ENCODE measurements at places on chromosomes 4 and X.
A peak's percentile ranks its signal among the peaks of the same experiment; 100 is the strongest.

GRCh38 chr4:152162331-152162697, 373.6 kb downstream of the FBXW7 start:
- no peak for DNase-seq

DNA sequence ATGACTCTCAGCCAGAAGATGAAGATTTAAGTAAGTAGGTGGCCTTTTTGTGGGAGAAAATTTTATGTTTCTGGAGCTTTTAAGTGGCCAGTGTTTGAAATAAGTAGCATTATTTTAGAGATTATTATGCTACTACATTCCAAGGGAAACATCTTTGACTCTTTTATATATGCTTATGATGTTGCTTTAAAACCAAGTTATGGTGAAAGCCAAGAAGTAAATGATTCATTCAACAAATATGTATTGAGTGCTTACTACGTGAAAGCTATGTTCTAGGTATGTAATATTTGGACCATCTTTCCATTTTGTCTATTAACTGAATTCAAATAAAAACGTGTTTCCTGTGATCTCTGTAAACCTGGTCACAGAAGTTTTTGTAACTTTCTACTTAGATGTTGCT, 58.3 kb downstream of the ZFX start:
- peak; percentile 27 for DNase-seq

- peak; percentile 84 for DNase-seq
These were observed 27.5 kb upstream of the HTRA3 start for GRCh38 chr4:8241895-8242696.

DNA sequence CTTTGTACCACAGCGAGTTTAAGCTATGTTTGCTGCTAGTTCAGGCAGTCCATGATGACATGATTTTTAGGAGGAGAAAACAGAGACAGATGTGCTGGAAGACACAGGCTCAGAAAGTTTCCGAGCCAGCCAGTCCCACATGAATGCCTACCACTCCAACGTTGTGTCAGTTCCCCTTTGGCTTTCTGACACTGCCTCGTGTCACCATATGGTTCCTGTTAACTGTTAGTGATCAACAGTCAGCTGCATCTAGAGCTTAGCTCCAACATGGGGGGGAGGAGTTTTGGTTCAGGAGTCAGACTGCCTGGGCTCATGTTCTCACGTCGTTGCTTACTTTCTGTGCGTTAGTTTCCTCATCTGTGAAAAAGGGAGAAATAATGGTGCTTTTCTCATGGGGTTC, 343.7 kb downstream of the MID1IP1 start:
- DNase-seq = peak; percentile 6

DNA sequence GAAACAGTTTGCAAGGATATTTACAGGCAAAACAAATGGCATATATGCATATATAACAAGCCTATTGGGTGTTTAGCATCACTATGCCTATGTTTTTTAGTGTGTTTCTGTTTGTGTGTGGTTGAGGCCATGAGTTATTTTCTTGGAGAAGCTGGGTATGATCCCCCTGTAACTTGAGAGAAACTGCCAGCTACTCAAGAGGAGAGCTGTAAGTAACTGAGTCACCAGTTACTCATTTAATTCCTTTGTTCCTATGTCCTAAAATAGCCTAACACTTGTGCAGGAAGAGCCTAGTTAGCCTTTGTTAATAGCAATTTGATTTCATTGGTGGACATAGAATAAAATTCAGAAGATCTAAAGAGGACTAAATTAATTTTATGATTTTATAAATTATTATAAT, 79.1 kb downstream of the PWWP3B start:
- DNase-seq = peak; percentile 1

DNA sequence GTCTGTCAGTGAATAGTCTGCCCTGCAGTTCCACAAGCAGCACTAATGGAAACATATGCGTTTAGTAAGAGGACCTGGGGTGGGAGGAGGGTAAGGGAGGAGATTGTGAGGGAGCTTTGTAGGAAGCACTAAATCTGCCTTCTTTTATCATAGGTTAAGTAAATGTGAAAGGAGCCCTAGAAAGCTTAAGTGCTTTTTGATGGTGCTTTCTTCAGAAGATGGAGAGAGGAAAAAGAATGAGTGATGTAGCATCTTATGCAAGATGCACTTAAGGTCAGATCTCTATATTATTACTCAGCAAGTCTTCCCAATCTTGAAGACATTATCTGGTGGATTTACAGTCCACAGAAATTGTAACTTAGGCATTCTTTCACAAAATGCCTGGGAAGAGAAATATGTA, 322.7 kb downstream of the PDHA2 start:
- DNase-seq = no peak

All from AG10803 (cell line).